AG04450 (cell line): ENCODE measurements at places on chromosomes 1 and 21. TPM values are rescaled to one million over a fixed set of nuclear protein-coding genes. Genes with fewer than 3 reads are reported as not detected.

DNA sequence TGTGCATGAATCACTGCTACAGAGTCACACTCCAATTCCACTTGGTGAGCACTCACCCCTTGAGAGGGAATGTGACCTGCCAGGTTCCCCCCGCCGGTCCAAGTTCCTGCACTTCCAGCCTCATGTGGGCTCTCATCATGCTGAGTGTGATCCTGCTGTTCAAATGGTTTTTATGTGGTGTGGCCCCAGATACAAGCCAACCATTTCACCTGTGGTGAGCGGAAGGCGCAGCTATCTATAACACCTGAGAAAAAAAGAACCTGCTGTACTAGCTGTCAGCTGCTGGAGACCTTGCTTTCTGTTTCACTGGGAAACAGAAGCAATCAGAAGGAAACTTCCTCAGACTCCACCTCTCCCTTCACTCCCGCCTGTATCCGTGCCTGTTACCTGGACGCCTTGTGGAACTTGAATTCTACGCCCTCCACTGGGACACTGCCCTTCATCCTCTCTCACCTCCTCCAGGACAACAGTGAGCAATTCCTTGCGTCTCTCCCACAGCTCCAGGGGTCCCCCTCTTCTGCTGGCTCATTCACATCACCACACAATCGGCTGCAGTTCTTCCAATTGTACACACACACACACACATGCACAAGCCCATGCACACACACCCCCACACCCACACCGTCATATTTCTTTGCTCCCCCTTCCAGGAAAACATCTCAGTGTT is 64.4 kb upstream of the RPL11 start:
- no peak for DNase-seq

DNA sequence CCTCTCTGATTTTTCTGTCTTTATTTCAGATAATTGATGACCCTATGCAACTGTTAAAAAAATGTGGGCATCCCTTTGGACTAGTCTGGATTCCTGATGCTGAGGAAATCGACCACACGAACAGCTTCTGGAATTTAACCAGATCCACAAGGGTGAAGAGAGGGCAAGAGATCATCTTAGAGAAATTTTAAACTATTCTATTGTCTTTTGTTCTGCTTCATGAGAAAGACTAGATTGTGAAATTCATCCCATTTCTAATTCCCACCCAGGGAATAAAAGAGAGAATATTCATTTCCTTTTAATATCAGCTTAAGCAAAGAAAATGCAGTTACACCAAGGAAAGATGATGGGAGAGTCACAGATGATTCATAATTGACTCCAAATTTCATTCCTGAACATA is 71.8 kb downstream of the DUSP10 start:
- no peak for DNase-seq

DNA sequence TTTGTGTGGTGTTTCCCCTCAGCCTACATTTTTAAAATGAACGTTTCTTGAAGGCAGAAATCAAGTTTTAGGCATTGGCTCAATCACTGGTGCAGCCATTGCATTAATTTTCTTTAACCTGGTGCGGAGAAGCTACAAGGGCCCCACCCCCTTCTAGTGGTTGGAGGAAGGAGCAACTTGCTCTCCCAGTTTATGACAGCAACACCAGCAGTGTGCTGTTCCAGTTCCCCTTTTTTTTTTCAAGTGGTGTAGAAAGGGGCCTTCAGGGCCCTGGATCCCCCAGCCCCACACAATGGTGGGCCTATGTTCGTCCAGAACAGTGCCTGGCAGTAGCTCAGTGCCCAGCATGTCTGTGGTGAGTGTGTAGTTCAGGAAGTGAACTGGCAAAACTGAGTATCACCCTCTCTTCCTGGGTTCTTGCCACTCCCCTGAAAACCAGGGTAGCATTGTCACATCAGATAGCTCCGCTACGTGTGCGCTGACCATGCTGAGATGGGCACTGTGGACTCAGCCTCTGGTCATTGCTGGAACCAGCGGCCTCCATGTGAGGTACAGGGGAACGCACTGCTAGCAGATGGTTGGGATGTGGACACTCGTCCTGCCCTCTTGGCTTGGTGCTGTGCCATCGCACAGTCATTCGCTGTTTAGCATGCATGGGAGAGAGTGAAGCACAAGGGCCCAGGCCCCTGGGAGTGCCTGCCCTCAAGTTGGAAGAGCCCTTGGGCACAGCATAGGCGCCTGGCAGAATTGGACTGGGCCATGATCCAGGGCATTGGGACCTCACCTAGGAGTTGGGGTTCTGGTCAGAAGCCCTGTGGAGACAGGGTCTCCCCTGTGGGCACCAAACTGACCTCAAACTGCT is 7.2 kb downstream of the ARF1 start:
- no peak for DNase-seq

Gene LRRC53
- polyA plus RNA-seq = not detected in 2 replicates

- DNase-seq = no peak
These were observed 46.3 kb upstream of the ETS2 start for GRCh38 chr21:38759413-38759812.

- no peak for DNase-seq
These were observed 60.6 kb downstream of the DDAH1 start for GRCh38 chr1:85404408-85404807.

DNA sequence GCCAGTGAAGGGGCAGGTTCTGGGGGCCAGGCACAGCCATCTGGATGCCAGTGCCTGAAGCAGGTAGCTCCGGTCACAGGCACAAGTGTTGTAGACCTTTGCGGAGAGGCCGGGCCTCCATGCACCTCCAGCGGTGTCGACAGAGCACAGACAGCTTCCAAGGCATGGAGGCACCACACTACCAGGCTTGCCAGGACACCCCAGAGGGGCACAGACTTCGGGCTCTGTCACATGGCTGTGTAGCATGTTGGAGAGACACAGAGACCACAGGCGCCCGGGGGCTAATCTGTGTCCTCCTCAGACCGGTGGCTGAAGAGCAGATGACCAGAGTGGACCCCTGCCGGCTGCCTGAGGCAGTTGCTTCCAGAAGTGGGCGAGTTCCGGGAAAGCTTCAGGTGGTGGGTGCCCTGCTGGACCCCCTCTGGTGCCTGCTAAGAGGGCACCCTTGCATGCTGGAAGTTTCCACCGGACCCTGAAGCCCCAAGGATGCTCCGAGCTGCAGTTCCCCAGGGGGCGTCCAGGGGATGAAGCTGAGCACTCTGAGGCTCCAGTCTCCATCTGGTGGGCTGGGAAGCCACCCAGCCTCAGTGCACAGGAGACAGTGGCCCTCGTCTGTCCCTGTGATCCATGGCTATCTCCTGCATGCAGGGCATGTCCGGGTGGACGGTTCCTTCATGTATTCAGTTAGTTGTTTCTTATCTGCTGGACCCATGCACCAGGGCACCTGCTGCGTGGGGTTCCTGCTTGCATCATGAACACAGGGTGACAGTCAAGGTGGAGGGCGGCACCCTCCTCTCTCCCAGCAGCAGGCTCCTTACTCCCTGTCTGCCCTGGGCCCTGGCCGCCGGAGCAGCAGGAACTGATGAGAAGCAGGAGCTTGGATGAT is 82.4 kb downstream of the OBSCN start:
- DNase-seq = no peak

Gene CD34
- 0.11 and 0.14 TPM in 2 replicates for polyA plus RNA-seq

DNA sequence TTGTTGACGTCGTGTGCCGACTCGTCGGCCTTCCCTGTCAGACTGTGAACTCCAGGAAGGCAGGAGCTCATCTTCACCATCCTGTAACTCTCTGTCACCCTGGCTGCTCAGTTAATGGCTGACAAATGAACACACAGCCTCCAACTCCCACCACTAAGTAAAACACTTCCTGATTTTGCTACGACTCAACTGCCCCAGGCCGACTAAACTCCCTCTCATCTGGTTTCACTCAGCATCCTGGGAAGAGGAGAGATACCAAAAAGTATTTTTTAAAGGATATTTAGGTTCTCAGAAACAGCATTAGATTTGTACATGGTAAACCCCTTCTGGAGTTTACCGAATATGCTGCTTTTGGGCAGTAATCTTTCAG is 18.2 kb upstream of the LHX4 start:
- no peak for DNase-seq

GRCh38 chr1:10734375-10734774 is 62.1 kb downstream of the CASZ1 start:
- no peak for DNase-seq

GRCh38 chr1:13699510-13699909 is 478 bp upstream of the PRDM2 start:
- DNase-seq = no peak
